ENCODE measurements at places on chromosomes 11 and 22. TPM values are rescaled to one million over a fixed set of nuclear protein-coding genes. Genes with fewer than 3 reads are reported as not detected.

GRCh38 chr11:102110761-102111010 lies 439 bp downstream of the YAP1 start:
- DNase-seq: no peak

GRCh38 chr11:31798057-31798553 lies 13.0 kb downstream of the PAX6 start:
- DNase-seq: no peak

- no peak for DNase-seq
These were observed 341.0 kb downstream of the ETS1 start for GRCh38 chr11:128246364-128246801.

The LRRC56 gene
- total RNA-seq: 0.34 TPM

DNA sequence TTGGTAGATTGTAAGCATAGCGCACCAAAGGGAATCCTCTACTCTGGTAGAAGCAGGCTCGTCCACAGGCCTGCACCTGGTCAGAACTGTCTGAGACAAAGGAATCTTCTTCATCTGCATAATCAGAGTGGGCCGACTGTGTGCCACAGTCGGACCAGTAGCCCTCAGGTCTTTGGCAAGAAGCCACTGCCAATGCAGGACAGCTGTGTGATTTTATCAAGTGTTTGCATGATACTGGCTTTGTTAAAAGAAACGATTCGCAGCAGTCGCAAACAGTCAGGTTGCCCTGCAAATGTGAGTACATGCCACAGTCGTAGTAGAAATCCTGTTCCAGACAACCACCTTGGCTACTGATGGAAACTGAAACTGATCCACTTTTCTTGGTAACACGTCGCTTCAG lies 4.9 kb upstream of the CCDC34 start:
- no peak for DNase-seq

All from M059J (cell line).